DMS79 (cell line): ENCODE measurements at places on chromosomes 11 and 22.

GRCh38 chr11:47950396-47950795 lies 30.0 kb upstream of the PTPRJ start:
- no peak for DNase-seq

GRCh38 chr11:65764434-65764833 lies 16.3 kb downstream of the AP5B1 start:
- DNase-seq, result no peak

DNA sequence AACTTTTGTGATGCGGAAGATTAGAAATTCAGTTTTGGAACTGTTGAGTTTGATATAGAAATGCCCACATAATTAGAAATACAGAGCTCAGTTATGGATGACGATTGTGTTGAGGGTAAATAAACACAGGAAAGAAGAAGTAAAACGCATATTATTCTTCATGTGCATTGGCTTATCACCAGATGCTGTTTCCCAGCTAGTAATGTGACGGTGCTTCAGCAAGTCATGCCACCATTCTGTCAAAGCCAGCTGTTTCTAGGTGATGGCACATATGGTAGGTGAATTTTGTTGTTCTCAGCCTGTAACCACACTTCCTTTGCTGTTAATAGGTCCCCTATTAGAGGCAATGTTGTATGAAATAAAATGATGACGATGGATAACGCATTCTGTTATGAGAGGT lies 68.9 kb downstream of the C11orf65 start:
- no peak for DNase-seq

- DNase-seq, result peak; percentile 31
Observed at GRCh38 chr11:93131709-93132108, 66.1 kb downstream of the SLC36A4 start.

DNA sequence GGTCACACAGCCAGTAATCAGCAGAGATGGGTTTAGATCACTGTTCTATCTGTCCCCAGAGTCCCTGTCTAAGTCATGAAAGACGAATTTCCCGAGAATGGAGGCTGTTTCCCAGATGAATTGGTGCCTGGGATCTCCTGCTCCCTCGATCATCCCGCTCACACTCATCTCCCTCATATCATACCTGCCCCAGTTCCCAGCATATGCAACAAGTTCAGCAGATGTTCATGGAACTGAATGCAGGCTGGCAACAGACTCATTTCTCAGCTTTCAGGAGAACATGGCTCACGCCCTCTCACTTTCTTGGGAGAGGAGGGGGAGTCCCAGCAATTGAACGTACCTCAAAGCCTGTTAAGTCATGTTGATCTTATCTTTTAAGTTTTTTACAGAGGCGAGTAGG lies 22.1 kb downstream of the CD6 start:
- DNase-seq, result no peak

DNA sequence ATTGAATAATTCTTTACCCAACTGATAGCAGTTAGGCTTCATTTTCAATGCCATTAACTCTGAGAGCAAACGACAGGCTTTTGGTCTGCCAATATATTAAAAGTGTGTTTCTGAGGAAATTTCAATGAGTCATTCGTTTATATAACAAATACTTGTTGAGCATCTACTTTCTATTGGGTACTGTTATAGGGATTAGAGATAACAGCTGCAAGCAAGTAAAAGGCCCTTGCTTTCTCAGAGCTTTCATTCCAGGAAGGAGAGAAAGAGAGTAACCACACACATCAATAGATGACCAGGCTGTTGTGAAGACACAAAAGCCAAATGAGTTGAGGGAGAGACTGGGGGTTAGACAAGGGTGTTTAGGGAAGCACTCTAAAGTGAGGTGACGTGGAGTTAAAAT lies 35.7 kb downstream of the CD44 start:
- DNase-seq, result no peak

DNA sequence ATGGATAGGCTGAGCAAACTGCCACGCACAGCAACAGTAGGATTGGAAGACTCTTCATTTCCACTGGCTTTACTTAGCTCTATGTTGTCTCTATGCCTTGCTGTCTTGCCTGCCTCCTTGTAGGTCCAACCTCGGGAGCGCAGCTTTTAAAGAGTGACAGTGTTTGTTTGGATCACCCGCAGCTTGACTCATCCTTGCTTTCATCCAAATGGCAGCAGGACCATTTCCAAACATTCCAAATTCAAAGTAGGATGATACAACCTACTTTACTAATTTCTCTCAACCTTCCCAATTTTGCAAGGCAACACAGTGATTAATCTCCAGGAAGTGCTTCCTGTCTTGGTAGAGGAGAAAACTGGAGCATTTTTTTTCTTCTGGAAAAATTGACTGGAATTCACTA lies at the start of gene MMP3:
Gene MMP3 (minus strand): TSS at position 121 of the 400 bp plus-strand sequence. CDS start 63 bp downstream, at position 58.
- no peak for DNase-seq

DNA sequence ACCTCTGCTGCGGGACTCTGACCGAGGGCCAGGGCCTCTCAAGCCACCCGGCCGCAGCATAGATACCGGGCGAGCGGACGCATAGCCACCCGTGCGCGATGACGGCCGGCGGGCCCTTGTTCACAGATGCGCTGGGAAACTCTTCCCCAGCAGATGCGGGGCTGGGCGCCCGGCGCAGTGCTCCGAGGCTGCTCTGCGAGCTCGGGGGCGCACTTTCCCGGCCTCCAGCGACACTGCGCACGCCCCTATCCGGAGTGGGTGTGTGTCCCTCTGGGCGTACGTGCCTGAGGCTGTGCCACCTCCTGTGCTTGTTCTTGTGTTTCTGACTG lies 104.7 kb upstream of the E2F8 start:
- DNase-seq, result no peak

GRCh38 chr11:134797411-134798089 lies 385.5 kb upstream of the B3GAT1 start:
- DNase-seq, result no peak

GRCh38 chr11:123549926-123550917 lies 104.2 kb downstream of the SCN3B start:
- no peak for DNase-seq

GRCh38 chr11:103228807-103229206 lies 119.6 kb downstream of the DYNC2H1 start:
- no peak for DNase-seq

- peak; percentile 90 for DNase-seq
Observed at GRCh38 chr11:48024635-48025071, 44.3 kb downstream of the PTPRJ start.

GRCh38 chr11:122779047-122779629 lies 59.2 kb upstream of the CRTAM start:
- DNase-seq, result no peak

- DNase-seq, result no peak
Observed at GRCh38 chr11:36976741-36977140, 378.7 kb upstream of the RAG2 start.

DNA sequence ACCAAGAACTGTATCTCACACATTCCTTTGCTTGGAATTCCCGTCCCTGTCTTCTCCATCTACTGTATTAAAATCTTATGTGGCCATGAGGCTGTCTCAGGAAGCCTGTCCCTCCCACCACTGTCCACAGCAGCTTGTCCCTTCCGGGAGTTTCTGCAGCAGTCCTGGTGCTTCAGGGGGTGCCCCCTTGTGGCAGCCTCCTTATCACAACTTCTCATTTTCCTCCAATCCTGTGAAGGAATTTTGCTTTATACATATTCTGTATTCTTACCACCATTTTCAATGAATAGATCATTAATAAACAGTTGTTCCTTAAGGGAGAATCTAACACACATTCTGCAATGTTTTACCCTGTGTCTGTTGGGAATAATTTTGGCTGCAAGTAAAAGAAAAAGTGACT lies 220.4 kb upstream of the RAG2 start:
- no peak for DNase-seq

DNA sequence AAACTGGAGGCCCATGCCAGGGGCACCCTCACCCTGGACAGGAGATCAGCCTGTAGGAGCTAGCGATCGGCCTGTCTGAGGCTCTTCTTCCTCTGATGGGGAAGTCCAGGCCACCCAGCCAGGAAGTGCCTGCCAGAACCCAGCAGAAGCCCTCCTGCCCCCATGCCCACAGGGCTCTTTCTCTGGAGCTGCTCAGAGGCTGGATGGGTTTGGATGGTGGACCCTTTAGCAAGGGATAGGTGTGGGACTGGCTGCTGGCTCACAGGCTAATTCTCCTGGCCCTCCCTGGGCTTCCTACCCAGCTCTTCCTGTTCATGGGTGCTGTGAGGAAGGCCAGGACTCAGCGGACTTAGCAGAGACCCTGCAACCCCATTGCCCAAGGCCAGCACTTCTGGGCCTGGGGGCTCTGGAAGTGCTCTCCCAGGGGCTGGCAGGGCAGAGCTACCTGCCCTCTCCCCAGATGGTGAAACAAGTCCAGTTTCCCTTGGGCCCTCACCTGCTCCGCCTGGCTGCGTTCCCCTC lies 7.6 kb downstream of the FXYD2 start:
- DNase-seq, result no peak

DNA sequence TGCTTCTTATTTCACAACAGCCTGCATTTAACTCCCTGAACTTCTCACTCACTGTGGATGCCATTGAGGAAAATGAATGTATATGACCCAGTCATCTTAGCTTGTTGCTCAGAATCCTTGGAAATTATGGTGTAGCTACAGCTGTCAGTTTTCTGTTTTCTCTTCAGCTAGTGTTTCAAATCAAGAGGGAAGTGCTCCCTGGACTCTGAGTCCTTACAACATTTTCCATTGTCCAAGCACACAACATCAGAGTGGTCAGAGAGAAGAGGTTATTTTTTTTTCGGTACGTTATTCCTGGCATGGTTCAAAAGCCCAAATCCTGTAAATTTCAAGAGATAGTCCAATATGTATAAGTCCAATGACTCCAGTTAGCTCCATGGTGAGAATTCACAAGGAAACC lies 23.6 kb downstream of the MS4A6A start:
- no peak for DNase-seq

GRCh38 chr11:69637941-69638871 lies 2.8 kb upstream of the CCND1 start:
- DNase-seq, result no peak

GRCh38 chr11:128690665-128691101 lies 3.2 kb upstream of the FLI1 start:
- DNase-seq, result no peak

- no peak for DNase-seq
Observed at GRCh38 chr22:27198518-27199035, 541.2 kb downstream of the MIAT start.

GRCh38 chr11:66242095-66242765 lies 26.2 kb upstream of the RAB1B start:
- no peak for DNase-seq

DNA sequence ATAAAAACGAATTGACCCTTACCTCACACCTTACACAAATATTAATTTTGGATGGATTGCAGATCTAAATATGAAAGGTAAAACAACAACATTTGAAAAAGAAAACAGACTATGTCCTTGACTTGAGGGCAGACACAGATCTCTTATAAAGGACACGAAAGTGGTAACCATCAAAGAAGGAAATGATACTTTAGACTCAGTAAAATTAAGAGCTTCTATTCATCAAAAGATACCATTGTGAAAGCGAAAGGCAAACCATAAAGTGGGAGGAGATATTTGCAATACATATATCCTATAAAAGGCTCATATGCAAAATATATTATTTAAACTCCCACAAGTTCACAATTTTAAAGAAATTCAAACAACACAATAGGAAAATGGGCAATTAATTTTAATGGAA lies 5.0 kb downstream of the HEPACAM start:
- DNase-seq, result no peak

DNA sequence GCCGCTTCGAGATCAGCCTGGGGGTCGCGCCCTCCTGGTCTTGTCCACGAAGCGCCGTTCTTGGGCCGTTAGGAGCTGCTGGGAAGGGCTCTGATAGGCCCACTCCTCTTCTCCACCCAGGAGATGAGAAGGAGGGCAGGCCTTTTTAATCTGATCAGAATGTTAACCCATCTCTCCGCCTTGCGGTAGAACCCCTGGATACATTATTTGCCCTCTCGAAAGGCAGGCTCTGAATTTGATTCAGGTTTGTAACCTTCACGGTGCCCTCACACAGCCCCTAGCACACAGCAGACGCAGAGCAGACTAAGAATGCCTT lies at the start of gene CCDC83:
Gene CCDC83 (plus strand): TSS at position 43 of the 316 bp plus-strand sequence. CDS start 9,741 bp downstream, outside the sequence.
- DNase-seq, result no peak

GRCh38 chr11:69582756-69583467 lies 58.0 kb upstream of the CCND1 start:
- no peak for DNase-seq
